ENCODE measurements at places on chromosomes 6 and 20. TPM values are rescaled to one million over a fixed set of nuclear protein-coding genes. Genes with fewer than 3 reads are reported as not detected.

DNA sequence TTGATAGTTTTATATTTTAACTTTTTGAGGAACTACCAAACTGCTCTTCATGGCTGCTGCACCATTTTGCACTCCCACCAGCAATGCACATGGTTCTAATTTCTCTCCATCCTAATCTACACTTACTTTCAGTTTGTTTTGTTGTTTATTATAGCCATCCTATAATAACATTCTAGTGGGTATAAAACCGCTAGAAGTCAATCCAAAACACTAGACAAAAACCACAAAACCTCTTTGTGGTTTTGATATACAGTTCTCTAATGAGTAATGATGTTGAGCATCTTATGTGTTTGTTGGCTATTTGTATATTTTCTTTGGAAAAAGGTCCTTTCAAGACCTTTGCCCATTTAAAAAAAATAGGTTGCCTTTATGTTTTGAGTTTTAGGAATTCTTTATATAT lies 5.6 kb downstream of the RPP21 start:
- H3K4me3 ChIP-seq = no peak overlapping the region
- no peak for DNase-seq
- no peaks in the 10 kb centered on the region for H3K4me1 ChIP-seq

DNA sequence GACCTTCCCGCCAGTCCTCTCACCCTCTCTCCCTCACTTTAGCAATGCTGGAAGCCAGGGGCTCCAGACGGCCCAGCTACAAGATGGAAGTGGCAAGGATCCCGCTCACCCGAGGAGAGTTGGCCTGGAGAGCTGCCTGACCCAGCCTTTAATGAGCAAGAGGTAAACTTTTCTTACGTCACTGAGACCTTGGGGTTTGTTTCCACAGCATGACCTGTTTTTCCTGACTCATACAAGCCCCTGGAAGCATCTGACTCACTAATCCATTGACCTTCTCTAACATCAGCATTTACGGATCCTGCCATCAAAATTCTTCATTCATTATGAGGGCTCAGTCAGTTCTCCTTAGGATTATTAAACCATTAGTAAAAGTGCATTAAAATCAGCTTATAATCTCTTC lies 120.4 kb downstream of the MYLK4 start:
- no peaks in the 10 kb centered on the region for H3K27me3 ChIP-seq
- H3K36me3 ChIP-seq = no peaks in the 10 kb centered on the region
- peaks cover 4% of the 10 kb centered on the region for H3K4me1 ChIP-seq
- no peak overlapping the region for H3K4me3 ChIP-seq
- DNase-seq = no peak

DNA sequence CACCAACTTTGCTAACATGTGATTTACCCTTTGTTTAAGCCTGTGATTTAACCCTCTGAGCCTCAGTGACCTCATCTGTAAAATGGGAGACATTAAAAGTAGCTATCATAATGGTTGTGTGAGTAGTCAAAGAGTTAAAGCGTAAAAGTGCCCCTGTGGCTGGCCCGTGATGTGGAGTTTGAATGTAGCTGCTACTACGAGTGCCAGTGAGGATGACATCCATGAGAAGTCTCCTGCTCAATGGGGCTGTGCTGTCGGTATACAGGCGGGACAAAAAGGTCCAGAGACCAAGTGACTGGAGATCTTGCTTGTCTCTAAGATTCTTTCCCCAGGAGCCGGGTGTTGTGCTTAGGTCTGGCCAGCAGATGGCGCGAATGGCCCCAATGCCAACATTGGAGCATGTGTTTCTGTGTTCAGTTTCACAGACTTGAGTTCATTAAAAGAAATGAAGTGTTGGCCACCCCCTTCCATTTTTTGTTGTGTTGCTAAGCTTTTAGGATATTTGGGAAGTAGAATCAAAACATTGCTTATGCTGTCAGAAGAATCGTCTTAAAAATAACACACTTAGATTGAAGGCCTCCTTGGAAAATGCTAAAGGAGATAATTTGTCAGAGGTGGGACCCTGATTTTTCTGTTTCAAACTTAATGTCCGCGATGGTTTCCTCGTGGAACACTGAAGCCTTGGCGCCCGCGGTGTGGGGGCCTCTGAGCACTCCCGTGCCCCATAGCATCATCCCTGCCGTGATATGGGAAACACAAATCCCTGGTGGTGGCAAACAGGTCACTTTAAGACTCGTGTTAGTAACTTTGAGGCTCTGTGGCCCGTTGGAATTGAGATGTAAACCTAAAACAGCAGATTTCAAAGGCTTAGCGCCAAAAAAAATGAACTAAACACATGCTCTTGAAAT lies 9.3 kb upstream of the RBM38 start:
- DNase-seq = peak; percentile 93
- H3K27ac ChIP-seq = no peak overlapping the region
- no peaks in the 10 kb centered on the region for H3K4me1 ChIP-seq
- no peaks in the 10 kb centered on the region for H3K27me3 ChIP-seq
- no peak overlapping the region for H3K4me3 ChIP-seq

DNA sequence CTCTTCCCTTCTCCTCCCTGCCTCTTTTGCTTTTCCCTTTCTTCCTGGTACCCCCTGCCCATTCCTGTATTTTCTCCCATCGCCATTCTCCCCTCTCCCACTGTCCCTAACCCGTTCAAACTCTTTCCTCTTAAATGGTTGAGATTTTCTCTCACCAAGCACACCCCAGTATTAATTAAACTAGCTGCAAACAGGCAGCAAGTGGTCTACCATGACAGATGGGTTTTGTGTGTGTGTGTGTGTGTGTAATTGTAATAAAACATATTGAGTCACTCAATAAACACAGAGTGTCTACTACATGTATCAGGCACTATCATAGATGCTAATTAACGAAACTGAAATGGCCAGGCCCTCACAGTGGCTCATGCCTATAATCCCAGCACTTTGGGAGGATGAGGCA lies 6.7 kb downstream of the RAET1E start:
- H3K4me1 ChIP-seq = no peaks in the 10 kb centered on the region
- no peaks in the 10 kb centered on the region for H3K36me3 ChIP-seq
- H3K27me3 ChIP-seq = no peaks in the 10 kb centered on the region

DNA sequence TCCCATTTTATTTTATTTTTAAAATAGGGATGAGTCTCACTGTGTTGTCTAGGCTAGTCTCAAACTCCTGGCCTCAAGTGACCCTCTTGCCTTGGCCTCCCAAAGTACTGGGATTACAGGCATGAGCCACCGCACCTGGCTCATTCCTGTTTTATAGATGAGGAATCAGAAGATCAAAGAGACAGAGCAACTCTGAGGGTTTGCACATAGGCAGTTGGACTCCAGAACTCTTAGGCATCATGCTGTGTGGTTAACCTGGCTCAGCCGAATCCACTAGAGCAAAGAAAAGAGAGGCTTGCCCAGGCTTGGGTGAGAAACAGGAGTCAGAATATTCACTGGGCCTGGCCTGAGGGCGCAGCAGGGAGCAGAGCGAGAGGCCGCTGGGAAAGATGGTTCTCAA lies 9.4 kb downstream of the MYH7B start:
- no peak overlapping the region for H3K4me3 ChIP-seq
- no peaks in the 10 kb centered on the region for H3K4me1 ChIP-seq
- DNase-seq = no peak
- no peaks in the 10 kb centered on the region for H3K27me3 ChIP-seq

Gene ANGPT4
- 0.23 TPM for total RNA-seq

DNA sequence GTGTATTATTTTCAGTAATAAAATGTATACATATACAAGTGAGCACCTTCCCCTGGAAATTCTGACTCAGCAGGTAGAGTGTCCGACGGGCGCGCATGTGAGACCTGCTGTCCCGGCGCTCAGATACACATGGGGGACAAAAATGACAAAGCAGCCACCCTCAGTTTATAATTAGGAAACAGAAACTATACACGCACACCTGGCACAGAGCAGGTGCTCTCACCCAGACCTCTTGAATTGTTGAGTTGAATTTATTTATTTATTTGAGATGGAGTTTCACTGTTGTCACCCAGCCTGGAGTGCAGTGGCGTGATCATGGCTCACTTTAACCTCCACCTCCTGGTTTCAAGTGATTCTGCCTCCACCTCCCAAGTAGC lies 180.4 kb downstream of the ZDHHC14 start:
- H3K27ac ChIP-seq = no peak overlapping the region
- H3K4me1 ChIP-seq = no peaks in the 10 kb centered on the region
- no peak for DNase-seq
- H3K36me3 ChIP-seq = no peaks in the 10 kb centered on the region
- no peak overlapping the region for H3K4me3 ChIP-seq
- H3K27me3 ChIP-seq = no peaks in the 10 kb centered on the region

DNA sequence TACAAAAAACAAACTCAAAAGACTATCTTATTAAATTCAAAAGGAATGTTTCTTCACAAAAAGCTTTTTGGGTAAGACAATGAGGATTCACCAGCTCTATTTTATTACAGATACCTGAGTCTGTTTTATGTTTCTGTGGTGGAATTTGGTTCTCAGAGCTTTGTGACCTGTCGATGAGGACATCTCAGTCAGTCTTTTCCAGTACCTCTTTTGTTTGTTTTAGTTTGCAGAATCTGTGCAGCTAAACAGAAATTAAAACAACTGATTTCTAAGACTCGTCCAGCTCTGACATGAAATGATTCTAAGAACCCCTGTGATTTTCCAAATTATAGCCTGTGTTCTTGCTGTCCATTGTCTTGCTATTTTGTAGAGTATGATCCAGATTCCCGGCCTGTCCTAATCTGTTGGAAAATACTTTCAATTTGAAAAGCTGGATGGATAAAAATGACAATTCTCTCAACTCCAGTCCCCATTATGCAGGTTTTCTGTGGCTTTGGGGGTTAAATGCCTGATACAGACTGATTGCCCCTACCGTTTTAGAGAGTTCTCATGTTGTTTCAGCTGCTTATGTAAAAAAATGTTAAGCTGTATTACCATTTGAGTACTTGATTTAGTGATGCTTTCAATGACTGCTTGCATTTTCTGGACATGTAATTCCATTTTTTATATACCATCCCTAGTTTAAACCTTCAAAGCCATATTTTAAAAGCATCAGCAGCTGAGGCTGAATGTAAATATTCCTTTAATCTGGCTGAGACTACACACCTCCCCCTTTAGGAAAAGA lies 94.2 kb upstream of the TAB2 start:
- H3K27ac ChIP-seq = no peak overlapping the region
- no peaks in the 10 kb centered on the region for H3K27me3 ChIP-seq
- H3K4me3 ChIP-seq = no peak overlapping the region

GRCh38 chr6:52388790-52389189 lies 26.8 kb downstream of the PAQR8 start:
- no peak overlapping the region for H3K27ac ChIP-seq
- H3K27me3 ChIP-seq = no peaks in the 10 kb centered on the region
- DNase-seq = no peak
- H3K4me3 ChIP-seq = no peak overlapping the region

DNA sequence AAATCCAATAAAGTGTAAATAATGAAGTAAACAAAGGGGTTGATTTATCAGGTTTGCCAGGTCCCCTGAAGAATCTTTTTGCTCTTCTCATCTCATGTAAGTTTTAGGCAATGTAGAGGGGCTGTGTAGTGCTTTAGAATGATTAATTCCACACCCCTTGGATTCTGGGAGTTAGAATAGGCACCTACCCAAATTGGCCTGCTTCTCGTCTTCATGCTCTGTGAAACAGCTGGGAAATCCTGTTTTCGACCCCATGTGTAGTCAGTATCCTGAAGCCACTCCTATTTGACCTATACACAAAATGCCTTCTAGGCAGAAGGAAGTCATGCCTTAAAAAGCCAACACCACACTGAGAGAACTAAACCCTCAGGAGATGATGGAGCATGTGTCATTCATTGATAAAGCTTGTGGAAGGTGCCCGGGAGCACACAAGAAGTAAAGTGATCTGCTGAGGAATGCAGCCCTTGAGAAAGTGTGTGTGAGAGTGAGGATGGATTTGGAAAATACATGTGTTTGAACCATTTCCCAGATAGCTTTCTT lies 170.9 kb downstream of the KLHL32 start:
- no peaks in the 10 kb centered on the region for H3K4me1 ChIP-seq
- no peak for DNase-seq
- H3K27me3 ChIP-seq = no peaks in the 10 kb centered on the region
- no peaks in the 10 kb centered on the region for H3K36me3 ChIP-seq
- no peak overlapping the region for H3K4me3 ChIP-seq

- H3K4me1 ChIP-seq = no peaks in the 10 kb centered on the region
- H3K27ac ChIP-seq = no peak overlapping the region
- H3K27me3 ChIP-seq = no peaks in the 10 kb centered on the region
- no peak overlapping the region for H3K4me3 ChIP-seq
- no peak for DNase-seq
- no peaks in the 10 kb centered on the region for H3K36me3 ChIP-seq
Observed at GRCh38 chr6:14222956-14223355, 105.4 kb downstream of the CD83 start.

Gene RIPOR2
- total RNA-seq = 10.3 TPM

GRCh38 chr6:113936093-113936934 lies 34.6 kb downstream of the HDAC2 start:
- H3K27me3 ChIP-seq = no peaks in the 10 kb centered on the region
- DNase-seq = no peak
- H3K27ac ChIP-seq = peak overlapping the region; percentile 22
- no peak overlapping the region for H3K4me3 ChIP-seq

DNA sequence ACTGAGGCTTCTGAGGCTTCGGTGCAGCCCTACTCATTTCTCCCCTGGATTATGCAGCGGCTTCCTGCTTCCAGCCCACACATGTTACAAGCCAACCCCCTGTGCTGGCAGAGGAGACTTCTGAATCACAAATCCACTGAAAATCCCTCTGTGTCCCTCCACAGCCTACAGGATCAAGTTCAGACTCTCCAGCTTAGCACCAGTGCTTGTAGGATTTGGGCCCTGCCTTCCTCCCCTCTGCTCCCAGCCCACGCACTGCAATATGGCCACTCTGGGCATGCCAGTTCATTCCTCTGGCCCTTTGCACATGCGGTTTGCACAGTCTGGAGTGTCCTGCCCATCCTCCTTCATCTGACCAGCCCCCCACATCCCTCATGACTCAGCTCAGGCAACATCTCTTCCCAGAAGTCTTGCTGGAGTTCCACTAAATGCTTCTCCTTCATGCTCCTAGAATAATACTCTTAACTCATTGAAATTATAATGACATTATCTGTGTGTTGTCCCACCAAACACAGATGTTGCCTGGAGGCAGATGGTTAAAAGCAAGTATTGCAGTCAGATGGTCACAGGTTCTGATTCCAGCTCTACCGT lies 15.9 kb upstream of the MDGA1 start:
- H3K4me1 ChIP-seq = no peaks in the 10 kb centered on the region
- DNase-seq = no peak
- no peak overlapping the region for H3K27ac ChIP-seq
- H3K36me3 ChIP-seq = no peaks in the 10 kb centered on the region

Gene FITM2
- 2.4 TPM for total RNA-seq

Gene ADAM33
- 3.9 TPM for total RNA-seq

- DNase-seq = peak; percentile 89
- no peaks in the 10 kb centered on the region for H3K27me3 ChIP-seq
- no peak overlapping the region for H3K27ac ChIP-seq
- H3K4me1 ChIP-seq = no peaks in the 10 kb centered on the region
Observed at GRCh38 chr20:25470045-25470444, 62.6 kb downstream of the GINS1 start.

GRCh38 chr20:62707276-62707920 lies 1.2 kb upstream of the NTSR1 start:
- peaks cover 3% of the 10 kb centered on the region for H3K4me1 ChIP-seq
- H3K27ac ChIP-seq = no peak overlapping the region
- H3K27me3 ChIP-seq = peaks cover 55% of the 10 kb centered on the region
- DNase-seq = no peak

Gene MEP1A
- total RNA-seq = not detected
